ENCODE measurements at places on chromosomes 16 and 17.

- no peak for DNase-seq
Measured at GRCh38 chr16:57540387-57540786, 2.1 kb upstream of the ADGRG5 start.

DNA sequence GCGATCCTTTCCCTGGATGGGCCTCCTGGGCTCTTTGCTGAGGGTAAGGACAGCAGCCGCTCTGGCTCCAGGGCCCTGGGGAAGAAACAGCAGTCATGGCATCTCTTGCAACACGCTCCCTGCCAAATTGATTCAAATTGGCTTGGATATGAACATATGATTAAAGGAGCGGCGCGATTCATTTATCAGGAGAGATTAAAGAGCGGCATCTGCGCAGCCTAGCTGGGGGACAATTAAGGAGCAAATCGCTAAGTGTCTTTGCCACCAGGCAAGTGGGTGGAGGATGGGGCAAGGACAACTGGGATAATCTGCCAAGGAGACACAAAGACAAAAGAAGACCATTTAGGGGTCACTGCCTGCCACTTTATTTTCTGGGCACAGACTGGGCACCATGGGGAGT lies 27.8 kb downstream of the PIPOX start:
- DNase-seq, result no peak

DNA sequence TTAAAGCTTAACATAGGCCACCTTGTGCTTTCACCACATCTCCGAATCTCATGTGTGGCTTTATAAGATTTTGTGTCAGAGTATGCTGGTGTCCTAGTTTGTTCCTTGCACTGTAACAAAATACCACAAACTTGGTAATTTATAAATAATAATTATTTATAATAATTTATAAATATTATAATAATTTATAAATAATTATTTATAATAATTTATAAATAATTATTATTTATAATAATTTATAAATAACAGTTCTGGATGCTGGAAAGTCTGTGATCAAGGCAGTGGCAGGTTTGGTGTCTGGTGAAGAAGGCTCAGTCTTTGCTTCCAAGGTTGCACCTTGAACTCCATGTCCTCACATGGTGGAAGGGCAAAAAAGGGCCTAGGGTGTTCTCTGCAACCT lies 147.7 kb downstream of the BCAS3 start:
- no peak for DNase-seq

DNA sequence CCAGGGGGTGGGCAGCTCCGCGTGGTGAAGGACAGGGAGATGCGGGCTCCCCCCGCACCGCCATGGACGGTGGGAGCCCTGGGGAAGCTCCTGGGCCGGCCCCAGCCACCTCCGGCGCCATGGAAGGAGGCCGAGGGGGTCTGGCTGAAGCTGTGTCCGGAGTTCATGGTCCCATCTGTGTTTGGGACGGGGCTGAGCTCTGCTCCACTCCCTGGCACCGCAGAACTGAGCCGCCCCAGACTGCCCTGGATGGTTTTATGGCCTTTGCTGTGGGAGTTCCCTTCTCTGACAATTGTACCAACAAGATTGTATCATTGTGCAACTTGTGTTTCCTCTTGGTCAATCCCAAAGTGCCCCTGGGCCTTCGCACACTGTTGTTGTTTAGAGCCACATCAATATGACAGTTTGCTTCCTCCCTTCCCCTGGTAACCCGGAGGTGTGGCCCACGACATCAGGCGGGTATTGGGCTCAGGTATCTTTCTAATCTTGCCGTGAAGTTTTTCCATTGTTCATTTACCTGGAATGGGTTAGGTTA lies 942 bp downstream of the KRT23 start:
- no peak for DNase-seq

GRCh38 chr17:2064147-2064489 lies 9.2 kb downstream of the HIC1 start:
- no peak for DNase-seq

DNA sequence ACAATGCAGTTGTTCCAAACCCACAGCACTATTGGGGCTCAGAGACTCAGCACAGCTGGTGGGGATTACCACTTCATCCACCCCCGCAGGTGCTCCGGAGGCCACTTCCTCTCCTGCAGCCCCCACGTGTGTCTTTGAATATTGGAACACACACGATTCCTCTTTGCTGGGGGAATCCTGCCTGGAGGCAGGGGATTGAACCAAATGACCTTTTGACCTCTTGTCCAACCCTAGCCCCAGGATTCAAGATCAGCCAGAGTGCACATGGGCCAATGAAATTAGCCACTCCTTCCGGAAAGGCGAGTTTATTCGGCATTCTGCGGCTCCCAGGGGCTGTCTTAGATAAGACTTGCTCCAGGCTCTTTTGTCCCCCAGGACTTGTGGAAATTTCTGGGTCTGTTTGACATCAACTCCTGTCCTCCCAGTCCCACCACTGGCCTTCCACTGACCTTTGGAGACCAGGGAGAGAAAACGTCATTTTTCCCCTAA lies 350.2 kb downstream of the FOXL1 start:
- no peak for DNase-seq

DNA sequence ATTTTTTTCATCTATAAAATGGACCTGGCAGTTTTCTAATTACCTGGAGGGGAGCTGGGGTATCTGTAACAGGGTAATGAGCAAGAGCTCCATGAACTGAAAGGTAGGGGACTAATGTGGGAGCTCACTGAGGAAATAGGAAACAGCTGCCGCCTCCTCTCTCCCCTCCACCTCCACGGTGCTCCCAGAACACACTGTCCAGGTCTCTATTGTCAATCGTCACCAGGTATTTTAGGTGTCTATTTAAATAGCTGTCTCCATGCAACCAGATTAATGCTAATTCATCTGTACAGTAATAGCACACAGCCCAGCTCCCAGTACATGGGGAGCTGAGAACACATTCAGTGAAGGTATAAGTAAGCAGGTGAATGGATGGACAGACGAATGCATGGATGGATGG lies 233.3 kb downstream of the GRIN2A start:
- no peak for DNase-seq

GRCh38 chr16:2180962-2181923 lies 15.2 kb downstream of the CASKIN1 start:
- DNase-seq, result no peak

- DNase-seq, result peak; percentile 71
Measured at GRCh38 chr17:49361129-49361901, 735 bp downstream of the ZNF652 start.

- DNase-seq, result no peak
Measured at GRCh38 chr17:43803758-43804157, 23.5 kb downstream of the CFAP97D1 start.

- no peak for DNase-seq
Measured at GRCh38 chr16:77398495-77398894, 36.3 kb downstream of the ADAMTS18 start.

DNA sequence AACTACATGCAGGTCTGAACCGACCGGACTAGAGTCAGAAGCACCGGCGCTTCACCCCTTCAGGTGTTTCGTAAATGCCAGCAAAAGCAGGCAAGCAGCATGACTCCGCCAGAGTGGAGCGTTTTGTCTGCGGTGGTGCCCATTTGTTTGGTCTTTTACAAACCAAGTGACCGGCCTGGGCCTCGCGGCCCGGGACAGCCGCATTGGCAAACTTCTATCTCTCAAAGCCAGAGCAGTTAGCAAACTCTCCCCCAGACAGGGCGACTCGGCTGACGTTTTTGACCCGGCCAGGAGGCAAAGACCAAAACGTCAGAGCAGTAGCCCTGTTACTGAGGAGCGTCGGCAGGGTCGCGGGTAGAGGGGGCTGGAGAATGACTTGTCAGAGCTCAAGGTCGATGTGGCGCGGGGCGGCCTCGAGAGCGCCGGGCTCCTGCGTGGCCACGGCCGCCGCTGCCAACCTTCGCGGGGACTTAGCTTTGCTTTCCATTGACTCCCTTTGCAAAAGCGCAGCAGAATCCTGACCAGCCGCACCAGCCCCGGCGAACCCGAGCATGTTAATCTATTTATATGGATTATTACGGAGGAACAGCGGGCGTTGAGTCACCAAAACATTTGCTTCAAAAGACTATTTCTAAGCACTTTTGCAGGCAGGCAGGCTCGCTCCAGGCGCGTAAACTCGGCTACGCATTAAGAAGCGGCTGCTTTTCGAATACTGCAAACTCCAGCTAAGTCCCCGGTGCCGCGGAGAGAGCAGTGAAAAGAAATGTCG lies 763 bp upstream of the SOX9 start:
- DNase-seq, result no peak

DNA sequence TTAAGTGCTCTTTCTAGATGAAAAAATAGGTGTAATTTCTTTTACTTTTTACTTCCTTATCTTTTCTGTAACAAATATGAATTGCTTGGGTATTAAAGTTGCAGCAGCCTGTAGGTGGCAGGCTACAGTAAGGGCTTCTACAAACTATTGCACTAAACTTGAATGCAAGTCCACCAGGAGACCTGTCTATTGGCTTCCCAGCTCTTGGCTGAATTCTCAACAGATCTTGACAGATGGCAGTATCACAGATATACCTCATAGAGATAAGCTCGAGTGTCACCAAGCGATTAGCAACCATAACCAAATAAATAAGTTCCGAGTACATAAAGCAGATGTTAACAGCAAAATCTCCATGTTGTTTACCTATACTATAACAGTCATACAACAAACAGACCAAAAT lies 5.9 kb downstream of the BBS2 start:
- peak; percentile 7 for DNase-seq

DNA sequence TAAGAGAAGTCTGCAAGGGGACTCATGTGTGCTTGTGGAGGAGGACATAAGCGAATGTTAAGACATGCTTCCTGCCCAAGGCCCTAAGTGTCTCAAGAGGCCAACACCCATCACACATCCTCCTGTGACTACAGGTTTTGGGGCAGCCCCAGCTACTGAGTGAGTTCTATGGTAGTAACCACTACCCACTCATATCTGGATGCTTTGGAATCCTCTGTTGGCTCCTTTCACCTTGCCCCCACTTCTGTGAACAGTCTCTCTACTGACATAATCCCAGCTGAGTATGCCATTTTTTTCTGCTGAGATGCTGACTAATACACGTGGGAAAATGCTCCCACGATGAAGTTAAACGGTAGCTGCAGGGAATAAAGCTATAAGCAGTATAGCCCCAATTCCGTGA lies 153.5 kb downstream of the VPS53 start:
- DNase-seq, result no peak

DNA sequence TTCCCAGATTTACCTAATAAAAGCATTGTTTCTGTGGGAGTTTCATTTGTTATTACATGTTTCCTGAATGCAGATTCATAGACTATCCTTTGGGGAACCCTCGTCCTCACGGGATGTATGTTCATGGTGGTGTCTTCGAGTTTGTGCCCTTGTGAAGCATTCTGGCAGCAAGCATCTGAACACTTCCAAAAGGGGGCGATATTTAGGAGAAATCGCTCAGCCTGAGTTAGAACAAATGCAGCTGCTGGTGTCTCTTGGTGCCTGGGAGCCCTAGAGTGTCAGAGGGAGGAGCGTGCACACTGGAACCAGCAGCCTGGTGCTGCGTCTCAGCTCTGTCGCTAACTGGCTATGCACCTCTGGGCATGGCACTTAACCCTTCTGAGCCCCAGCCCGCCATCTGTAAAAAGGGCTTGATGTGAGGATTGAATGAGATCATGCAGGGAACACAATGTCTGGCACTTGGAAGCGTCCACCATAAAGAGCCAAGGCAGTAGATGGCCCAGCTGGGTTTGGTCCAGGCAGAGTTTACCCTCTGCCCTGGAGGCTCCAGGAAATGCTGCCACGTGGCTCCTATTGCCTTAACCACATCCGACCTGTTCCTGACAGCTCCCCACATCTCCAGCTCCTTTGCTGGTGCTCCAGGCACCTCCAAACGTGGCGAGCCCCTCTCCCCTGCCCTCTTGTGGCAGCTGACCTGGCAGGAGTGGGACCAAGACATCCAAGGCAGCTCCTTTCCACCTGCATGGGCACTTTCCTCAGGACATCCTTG lies 25.0 kb upstream of the C16orf78 start:
- DNase-seq, result no peak

DNA sequence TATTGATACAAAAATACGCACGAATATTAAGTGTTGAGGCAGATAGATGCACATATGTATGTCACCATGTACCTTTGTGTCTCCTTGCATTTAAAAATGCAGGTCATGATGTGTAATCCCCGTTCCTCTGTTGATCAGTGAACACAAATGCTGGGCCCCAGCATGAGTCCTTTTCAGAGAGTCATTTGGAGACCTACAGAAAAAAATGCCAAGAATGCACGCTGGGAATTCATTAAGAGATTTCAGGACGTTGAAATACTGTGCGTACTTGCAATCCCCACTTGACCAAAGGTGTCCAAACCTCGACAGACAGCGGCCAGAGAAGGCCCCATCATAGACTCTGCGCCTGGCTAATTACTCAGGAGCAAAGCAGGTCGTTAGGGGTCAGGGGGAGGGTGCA lies 496.0 kb downstream of the MAF start:
- DNase-seq, result no peak

- DNase-seq, result no peak
Measured at GRCh38 chr17:70934835-70935234, 765.5 kb downstream of the KCNJ2 start.

GRCh38 chr17:36034127-36034526 lies 16.4 kb upstream of the CCL23 start:
- DNase-seq, result no peak

GRCh38 chr17:81285179-81285878 lies 9.8 kb downstream of the SLC38A10 start:
- peak; percentile 57 for DNase-seq

- DNase-seq, result peak; percentile 7
Measured at GRCh38 chr17:31391496-31391949, at the start of gene RAB11FIP4. RAB11FIP4 (plus strand) TSS chr17:31391675; CDS start chr17:31391853, 178 bp downstream.

GRCh38 chr16:62283-62967 lies 8.8 kb downstream of the SNRNP25 start:
- DNase-seq, result no peak

GRCh38 chr16:58264961-58265479 lies 29.8 kb downstream of the PRSS54 start:
- no peak for DNase-seq

- DNase-seq, result no peak
Measured at GRCh38 chr16:48459167-48459566, 74.0 kb upstream of the SIAH1 start.

DNA sequence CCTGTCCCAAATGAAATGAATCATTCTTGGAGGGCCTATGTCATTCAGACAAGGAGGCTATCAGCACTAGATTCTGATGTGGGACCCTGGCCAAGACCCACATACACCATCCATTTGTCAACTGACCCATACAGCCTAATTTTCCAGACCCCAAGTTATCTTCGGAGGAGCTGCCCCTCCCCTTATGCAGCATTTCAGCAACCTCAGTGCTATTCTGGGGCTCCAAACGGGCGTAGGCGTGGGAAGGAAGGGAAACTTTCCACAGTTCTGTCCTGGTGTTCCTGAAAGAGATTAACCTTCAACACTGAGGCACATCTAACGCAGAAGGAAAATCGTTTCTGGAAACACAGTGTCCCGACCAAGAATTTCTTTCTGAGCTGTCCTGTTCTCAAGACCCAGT lies 86.7 kb downstream of the MYH11 start:
- no peak for DNase-seq

DNA sequence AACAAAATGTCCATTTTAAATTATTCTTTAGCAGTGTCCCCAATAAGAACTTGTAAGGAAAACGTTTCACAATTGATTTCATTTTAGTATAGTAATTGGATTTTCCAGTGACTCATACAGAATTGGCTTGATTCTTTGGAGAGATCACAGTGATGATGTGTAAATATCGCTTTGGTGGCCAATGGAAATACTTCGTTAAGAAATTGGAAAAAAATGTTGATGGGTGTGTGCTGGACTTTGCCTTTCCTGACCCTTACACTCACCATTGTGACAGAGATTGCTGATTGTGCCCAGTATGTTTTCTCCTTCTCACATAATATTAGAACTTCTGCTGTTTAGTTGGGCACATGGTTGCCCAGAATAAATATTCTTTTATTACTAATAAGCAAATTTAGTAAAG lies 7.4 kb upstream of the EFCAB13 start:
- no peak for DNase-seq

Data from stimulated activated naive CD4-positive, alpha-beta T cell treated with Interleukin-2 at 50 U/mL for 16 hours (primary cell).